CD4-positive, alpha-beta T cell treated with Interleukin-12 subunit alpha and Interleukin-12 subunit beta, for 1 hour (primary cell): ENCODE measurements at places on chromosomes 12 and 14.

DNA sequence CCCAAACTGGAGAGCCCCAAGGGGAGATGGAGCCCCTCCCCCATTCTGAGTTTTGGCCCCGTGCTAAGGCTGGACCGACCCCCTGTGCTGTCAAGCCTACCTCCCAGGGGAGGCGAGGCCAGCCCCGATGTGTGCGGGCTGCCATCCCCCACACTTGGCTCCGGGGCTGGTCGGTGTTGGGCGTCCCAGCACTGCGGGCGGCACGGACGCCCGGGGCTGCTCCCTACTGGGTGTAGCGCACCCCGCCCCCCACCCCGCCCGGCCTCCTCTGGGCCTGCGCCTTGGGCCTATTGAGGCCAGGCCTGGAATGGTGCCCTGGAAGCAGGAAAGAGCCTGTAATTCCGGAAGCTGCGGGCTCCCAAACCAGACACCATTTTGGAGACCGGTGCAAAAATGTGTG lies 2.6 kb downstream of the DCAF4 start:
- no peak for DNase-seq

GRCh38 chr12:48199774-48200221 lies 3.3 kb downstream of the OR10AD1 start:
- no peak for DNase-seq

DNA sequence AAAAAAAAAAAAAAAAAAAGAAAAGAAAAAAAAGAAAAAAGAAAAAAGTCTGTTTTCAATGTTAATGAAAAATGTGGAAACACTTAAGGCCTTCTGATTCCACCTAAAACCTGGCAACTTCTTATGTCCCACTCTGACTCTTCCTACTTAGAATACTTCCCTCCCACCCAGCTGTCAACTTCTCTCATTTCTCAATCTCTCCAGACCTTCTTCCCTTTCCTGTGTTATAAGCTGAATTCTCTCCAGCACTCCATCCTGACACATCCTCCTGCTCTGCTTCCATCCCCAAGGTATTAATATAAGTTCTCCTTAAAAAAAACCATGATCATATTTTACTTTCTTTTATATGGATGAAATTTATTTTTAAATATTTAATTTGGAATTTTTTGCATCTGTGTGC lies 20.3 kb upstream of the TMTC1 start:
- DNase-seq, result no peak

DNA sequence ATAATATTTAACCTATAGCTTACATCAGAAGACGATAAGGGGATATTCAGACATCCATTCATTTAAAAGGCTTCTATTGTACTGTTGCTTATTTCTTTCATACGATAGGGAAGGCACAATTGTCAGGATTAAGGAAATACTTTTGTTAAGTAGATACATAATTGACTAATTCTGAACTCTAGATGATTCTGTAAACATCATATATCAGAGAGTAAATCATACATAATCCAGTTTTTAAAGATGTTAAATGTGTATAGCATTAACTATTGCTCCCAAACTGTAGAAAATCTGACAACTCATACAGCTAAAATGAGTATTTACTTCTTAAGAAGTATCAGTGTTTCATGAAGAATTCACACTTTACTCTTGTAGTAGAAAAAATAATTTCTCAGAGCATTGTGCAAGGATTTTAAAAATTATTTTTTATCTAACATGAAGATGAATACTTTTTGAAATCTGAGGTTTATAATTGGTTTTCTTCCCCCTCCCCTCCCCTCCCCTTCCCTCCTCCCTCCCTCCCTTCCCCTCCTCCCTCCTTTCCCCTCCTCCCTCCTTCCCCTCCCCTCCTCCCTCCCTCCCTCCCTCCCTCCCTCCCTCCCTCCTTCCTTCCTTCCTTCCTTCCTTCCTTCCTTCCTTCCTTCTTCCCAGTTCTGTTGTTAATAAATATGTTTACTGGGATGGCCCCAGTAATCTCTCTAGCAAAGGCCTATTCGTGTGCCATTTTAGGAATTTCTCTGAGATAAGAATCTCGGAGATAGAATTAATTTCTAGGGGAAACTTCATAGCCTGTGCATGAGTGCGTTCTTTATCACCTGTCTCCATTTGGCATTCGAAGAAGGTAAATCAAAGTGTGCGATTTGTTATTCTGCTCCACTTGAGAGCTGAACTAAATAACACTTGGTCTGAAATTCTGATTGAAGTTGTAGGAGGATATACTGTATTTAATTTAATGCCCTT lies 2.3 kb downstream of the NPAS3 start:
- DNase-seq, result no peak

DNA sequence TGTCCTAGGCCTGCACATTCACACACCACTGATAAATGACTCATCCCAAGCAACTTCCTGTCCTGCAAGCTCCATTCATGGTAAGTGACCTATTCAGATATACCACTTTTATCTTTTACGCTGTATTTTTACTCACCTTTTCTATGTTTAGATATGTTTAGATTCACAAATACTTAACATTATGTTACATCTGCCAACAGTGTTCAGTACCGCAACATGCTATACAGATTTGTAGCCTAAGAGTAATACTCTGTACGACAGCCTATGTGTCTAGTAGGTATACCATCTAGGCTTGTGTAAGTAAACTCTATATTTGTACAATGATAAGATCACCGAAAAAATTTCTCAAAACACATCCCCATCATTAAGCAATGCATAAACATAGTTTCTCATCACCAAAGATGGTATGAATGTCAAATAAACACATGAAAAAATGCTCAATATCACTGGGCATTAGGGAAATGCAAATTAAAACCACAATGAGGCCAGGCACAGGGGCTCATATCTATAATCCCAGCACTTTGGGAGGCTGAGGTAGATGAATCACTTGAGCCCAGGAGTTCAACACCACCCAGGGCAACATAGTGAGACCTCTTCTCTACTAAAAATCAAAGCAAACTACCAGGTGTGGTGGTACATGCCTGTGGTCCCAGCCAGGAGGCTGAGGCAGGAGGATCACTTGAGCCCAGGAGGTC lies 20.7 kb downstream of the ATXN2 start:
- DNase-seq, result no peak

DNA sequence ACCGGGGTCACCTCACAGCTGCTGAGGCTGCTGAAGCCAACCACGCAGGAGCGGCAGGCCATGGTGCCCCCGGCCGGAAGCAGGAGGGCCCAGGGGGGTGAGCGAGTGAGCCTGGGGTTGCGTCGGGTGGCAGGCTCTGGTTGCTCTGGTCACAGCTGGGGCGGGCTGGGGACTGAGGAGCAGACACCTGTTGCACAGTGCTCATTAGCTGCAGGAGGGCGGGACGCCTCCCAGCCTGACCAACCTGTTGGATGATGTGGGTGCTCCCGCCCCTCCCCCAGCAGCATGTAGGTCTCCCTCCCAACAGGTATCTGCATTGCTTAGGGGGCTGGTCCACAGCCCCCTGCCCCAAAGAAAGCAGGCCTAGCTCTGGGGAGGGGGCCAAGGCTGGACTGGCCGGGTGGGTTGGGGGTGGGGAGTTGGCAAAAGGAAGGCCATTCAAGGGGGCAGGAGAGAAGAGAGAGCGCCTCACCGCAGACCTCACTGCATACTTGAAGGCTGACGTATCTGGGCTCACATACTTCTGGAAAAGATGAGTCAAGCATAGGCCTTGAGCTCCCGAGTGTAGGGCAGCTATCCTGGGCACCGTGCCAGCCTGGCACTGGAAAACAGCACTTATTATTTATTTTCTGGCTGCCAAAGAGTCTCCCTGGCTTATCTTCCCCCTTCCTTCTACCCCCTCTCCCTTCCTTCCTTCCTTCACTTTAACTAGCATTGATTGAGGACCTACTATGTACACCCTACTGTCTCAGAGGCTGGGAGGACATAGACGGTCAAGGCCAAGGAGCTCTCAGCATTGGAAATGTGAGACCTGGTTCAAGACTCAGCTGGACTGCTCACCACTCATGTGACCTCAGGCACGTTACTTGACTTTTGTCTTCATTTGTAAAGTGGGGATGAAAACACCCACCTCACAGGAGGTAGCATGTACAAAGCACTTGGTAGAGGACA lies at the start of gene KRT80:
TSS of gene KRT80 (minus strand) at position 174 of the 951 bp plus-strand sequence. CDS start at position 62, 112 bp downstream.
- DNase-seq, result no peak

- no peak for DNase-seq
Measured at GRCh38 chr12:14558473-14558959, 9.2 kb downstream of the PLBD1 start.

- no peak for DNase-seq
Measured at GRCh38 chr12:64123448-64123847, 98.6 kb downstream of the KICS2 start.

- no peak for DNase-seq
Measured at GRCh38 chr12:78928200-78929074, 63.9 kb downstream of the SYT1 start.

DNA sequence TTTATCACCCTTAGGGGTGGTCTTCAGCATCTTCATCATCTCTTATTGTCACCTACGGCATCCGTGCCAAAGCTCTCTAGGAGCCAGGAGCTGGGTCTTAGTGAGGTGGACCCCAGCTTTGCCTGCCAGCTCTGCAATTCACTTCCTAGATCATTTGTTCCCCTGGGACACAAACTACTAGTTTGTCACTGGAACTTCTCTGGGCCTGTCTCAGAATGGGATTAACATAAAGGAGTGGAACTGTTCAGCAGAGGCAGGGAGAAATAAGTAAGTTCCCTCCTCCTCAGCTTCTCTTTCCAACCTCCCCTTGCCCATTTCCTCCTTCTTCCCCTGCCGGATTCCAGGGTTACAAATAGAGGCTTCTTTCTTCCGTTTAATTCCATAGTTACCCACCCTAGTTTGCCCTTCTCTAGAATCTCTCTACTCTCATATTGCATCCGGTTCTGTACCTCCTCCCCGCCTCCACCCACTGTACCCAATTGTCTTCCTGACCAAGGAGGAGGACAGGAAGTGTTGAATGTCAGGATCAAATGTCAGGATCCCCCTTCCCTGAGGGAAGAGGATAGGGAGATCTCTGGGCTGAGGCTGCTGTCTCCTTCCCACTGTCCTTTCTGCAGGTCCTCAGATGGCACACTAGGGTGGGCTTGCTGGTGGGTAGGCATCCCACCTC lies 25.0 kb downstream of the LARP4 start:
- DNase-seq, result no peak

GRCh38 chr14:68380329-68380741 lies 412.5 kb downstream of the ZFP36L1 start:
- no peak for DNase-seq

GRCh38 chr14:81401420-81402122 lies 1.4 kb upstream of the STON2 start:
- no peak for DNase-seq

- DNase-seq, result no peak
Measured at GRCh38 chr12:132270969-132271754, 58.2 kb downstream of the GALNT9 start.

- DNase-seq, result no peak
Measured at GRCh38 chr12:71790331-71790730, 35.7 kb downstream of the RAB21 start.

- no peak for DNase-seq
Measured at GRCh38 chr12:97300891-97301290, 161.7 kb upstream of the RMST start.

- peak; percentile 75 for DNase-seq
Measured at GRCh38 chr14:69354383-69355153, 43.5 kb downstream of the ERH start.

GRCh38 chr12:27743601-27744000 lies 33.0 kb downstream of the MRPS35 start:
- no peak for DNase-seq

GRCh38 chr12:79933532-79934264 lies 1.2 kb downstream of the PPP1R12A start:
- peak; percentile 40 for DNase-seq

GRCh38 chr12:110117956-110118685 lies 6.0 kb upstream of the IFT81 start:
- DNase-seq, result no peak

DNA sequence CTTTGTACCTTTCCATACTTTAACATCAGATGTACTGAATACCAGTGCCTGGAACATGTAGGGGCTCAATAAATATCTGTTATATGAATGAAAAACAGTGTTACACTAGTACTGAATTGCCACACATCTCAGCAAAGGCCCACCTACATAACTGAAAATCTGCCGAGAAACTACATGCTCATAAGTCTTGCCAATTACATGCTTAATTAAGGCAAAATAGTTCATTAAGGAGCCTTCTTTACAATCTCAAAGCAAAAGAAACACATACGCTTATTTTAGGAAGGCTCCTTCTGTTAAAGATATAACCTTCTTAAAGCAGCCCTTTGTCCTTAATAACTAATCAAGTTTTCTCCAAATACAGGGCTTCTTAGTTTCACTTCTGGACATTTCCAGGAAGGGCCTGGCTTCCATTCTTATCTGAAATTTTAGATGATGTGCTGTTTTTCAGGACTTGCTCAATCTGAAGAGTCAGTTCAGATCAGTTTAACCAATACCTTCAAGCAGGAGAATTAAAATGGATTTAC lies 11.5 kb downstream of the LIMA1 start:
- no peak for DNase-seq

GRCh38 chr14:60250257-60251035 lies 1.4 kb downstream of the PPM1A start:
- DNase-seq, result no peak

DNA sequence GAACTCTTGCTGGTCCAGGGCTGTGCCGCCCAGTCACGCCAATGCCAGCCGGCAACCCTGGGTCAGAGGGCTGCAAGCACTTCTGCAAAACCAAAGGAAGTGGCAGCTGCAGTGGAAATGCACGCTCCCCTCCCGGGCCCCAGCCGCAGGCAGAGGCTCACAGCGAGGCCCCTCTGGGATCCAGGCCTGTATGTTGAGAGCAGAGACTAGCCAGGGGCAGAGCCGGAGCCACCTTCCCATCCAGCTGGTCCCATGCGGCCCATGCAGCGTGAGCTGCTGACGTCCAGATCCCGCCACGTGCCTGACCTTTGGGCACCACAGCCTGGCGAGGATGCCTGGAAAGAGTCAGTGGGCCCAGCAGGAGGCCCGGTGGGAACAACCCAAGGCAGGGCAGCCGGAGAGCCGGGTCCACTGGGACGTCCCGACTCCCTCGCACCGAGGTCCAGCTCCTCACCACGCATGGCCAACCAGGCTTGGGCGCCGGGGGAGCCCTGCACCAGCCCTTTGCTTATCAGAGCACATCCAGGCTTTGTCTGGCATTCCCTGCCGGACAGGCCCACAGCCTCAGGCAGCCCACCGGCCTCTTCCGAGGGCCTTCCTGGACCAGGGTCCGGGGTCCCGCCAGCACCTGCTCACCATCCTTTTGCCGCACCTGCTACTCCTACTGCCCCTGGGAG lies 4.3 kb downstream of the GPR132 start:
- peak; percentile 46 for DNase-seq

DNA sequence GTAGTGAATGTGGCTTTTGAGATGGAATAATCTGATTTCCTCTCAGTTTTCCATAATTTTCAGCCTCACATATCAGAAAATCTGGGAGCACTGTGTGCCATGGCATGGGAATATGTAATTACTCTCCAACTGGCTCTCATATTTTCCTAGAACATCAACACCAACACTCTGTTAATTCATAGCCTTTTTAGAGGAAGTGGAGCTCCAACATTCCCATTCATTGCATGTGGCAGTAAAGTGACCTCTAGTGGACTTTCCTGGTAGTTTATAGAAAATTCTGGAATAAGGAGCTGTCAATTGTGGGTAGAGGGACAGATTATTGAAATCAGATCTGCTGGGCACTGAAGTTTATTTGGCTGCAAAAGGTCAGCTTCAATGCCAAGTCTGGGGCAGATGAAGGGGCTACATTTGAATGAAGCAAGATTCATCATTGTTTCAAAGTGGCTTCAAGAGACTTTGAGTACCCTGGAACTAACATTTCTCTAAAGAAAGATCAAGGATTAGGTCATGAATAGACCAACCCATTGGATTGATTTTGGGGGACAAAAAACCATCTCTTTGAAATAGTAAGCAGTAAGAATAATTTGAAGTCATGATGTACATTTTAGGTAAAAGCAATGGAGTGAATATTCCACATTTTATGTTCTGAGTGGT lies 23.6 kb upstream of the USP44 start:
- DNase-seq, result no peak
